ENCODE measurements at places on chromosomes 2 and 18. TPM values are rescaled to one million over a fixed set of nuclear protein-coding genes. Genes with fewer than 3 reads are reported as not detected.

- no peak for DNase-seq
Measured at GRCh38 chr2:65317841-65318240, 90.2 kb downstream of the ACTR2 start.

DNA sequence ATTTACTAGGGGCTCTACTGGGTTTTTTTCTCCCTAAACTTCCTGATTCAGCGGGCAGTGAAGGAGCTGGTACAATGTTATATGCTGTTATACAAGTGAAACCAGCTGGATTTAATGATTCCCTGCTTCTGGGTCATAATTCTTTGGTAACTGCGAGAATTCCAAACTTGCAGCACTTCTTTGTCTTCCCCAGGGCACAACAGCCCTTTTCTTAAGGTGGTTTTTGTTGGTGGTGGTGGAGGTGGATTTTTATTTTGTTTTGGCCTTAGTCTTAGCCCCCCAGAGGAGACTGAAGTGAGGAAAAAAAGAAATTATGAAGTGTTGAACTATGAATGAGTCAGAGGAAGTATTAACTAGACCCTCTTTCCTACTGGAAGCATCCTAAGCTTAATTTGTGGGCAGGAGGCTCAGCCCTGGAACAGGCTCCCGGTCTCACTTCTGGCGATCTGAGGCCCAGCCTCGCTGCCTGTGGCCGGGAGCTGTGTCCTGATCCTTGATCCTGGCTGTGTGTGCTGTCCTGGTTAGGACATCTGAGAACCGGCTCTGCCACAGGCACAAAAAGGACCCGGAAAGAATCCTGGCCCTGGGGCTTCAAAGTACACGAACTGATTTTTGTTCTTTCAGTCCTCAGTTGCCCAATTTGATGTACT, 141.9 kb downstream of the LYPD6B start:
- no peak for DNase-seq

- DNase-seq: no peak
Measured at GRCh38 chr2:130369311-130369964, 13.6 kb downstream of the PTPN18 start.

GNLY gene
- total RNA-seq: not detected

CD8A gene
- total RNA-seq: not detected

KCNJ13 gene
- total RNA-seq: not detected
